ENCODE measurements at places on chromosomes 13 and 19.

DNA sequence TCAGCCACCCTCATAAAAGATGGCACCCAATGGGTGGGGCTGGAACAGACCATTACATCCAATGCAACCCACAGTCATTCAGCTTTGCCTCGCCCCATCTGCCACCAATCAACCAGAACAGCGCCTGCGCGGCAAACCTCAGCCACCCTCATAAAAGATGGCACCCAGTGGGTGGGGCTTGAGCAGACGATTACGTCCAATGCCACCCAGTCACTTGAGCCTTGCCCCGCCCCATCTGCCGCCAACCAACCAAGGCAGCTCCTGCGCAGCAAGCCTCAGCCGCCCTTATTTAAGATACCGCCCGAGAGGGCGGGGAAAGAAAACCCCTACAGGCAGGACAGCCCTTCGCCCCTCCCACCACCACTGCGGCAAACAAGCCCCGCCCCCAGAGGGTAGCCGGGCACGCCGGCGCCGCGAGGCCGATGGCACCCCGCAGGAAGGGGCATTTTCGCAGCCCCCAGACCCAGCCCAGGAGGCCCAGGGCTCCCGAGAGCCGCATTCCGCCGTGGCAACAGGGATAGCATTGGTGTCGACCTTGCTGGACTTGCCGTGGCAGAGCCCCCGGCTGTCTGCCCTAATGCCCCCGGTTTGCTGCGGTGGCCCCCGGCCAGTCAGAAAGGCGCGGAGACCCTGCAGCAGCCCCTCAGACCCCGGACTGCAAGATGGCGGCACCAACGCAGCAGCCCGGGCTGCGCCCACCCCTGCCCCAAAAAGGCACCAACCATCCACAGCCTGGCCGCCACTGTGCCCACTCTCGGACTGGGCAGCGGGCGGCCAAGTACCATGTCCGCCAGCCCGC is 675 bp downstream of the PEG3 start:
- peak; percentile 95 for DNase-seq

GRCh38 chr19:5844456-5845433 is 5.2 kb upstream of the FUT6 start:
- no peak for DNase-seq

DNA sequence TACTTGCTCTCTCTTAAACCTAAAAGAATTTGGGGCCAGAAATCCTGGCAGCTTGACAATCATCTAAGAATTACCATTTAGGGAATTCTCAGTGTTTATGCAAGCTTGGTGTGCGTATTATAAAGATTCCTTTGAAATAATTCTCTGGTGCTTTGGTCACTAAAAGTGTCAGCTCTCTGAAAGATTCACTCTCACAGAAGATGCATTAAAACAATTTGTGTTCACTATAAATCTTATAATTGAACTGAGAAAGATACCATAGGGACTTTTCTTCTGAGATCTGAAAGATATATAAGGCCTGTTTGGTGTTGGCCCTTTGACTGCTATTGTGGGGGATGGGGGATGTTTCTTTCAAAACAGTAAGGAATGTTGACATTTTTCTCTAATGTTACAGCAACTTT is 27.3 kb downstream of the EPSTI1 start:
- no peak for DNase-seq

DNA sequence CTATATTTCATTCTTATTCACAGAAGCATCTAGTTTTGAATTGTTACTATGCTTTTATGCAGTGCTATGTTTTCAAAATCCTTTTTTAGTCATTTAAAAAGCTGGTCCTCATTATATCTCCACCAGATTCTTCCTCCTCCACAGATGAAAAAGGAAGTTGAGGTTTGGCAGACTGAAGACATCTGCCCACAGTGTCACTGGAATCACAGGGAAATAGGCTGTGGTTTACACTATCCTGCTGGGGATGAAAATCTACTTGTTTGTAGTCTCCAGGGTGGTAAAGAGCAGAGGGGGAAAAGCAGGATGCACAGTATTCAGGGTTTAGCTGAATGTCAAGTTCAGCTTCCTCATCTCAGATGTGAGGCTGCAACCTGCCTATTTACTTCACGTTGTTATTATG is 351.2 kb downstream of the DNAJC15 start:
- no peak for DNase-seq

DNA sequence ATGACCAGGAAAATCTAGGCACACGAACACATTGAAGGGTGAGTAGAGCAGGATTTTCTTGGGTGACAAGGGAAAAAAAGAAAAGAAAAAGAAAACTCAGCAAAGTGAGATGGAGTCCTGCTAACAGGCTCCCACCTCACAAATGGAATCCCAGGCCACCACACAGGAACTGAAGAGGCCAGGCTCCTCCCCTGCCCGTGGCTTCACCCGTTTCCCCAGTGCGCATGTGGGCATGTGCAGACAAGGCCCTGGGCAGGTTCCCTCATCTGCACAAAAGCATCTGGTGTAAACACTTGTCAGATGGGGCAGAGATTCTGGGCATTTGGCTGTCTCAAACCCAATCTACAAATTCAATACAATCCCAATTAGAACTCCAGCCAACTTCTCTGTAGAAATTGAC is 24.5 kb downstream of the CFAP97D2 start:
- DNase-seq = no peak

DNA sequence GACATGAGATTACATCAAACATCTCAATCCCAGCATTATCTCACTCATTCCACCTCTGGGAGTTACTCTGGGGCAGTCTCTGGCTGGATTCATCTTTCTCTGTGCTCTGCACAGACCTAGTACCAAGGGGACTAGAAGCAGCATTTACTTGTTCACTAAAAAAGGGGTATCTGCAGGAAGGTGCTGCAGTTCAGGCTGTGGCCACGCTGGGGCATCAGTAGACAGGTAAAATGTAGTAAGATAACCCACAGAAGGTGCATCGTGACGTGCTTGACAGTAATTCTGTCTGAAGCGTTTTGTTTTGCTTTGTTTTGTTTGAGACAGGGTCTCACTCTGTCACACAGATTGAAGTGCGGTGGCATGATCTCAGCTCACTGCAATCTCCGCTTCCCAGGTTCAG is 29.3 kb downstream of the ZNF564 start:
- DNase-seq = no peak

- DNase-seq = no peak
These were observed 330.3 kb upstream of the ARGLU1 start for GRCh38 chr13:106898231-106898630.

GRCh38 chr13:25085125-25085742 is 10.7 kb upstream of the PABPC3 start:
- peak; percentile 45 for DNase-seq

- DNase-seq = no peak
These were observed 83.9 kb downstream of the ING1 start for GRCh38 chr13:110797230-110797877.

DNA sequence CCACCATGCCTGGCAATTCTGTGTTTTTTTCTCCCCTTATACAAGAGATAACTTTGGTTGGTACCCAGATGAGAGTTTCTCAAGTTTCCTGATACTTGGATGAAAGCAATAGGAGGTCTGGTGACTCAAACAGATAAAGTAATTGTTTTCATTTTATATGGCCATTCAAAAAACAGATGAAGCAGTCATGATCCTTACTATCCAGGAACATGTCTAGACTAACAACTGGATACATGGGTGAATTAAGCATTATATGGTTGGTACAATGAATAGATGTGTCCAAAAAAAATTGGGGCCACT is 8.5 kb downstream of the ZNF430 start:
- no peak for DNase-seq

GRCh38 chr13:25943658-25944057 is 108.2 kb downstream of the SHISA2 start:
- no peak for DNase-seq

GRCh38 chr13:111846391-111847159 is 220.4 kb upstream of the SOX1 start:
- no peak for DNase-seq

DNA sequence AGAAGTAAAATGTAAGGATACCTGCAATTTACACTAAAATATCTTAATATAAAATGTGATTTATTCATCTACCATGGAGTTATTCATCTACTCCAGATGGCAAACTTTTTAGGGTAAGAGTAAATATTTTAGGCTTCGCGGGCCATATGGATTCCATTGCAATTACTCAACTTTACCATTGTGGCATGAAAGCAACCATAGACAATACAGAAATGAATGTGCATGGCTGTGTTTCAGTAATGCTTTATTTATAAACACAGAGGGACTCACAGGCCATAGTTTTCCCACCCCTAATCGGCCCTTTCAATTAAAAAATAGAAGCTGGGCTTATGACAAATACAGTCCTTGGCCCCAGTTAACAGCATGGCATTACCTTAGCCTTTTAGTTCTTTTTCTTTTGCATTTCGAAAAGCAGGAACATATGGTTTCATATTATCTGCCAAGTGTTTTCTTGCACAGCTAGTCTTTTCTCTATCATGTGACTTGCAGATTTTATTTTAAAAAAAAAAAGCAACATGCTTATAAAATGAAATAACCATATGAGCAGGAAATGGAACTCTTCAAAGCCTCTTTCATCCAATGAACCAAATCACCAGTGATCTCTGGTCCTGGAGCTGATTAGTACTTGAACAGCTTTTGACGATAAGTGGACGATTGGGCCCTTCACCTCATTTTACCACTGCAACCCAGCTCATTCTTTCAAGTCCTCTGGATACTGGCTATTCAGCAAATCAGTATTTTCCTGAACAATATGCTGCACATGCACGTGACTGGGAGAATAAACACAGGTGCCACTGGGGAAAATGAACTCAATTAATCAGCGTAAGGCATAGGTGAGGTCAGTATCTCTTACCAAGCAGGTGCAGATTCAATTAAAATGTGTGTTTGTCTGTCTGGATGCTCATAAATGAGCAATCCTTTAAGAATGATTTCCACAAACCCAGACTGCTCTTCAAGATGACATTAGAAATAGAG is 63.9 kb downstream of the LHFPL6 start:
- no peak for DNase-seq

DNA sequence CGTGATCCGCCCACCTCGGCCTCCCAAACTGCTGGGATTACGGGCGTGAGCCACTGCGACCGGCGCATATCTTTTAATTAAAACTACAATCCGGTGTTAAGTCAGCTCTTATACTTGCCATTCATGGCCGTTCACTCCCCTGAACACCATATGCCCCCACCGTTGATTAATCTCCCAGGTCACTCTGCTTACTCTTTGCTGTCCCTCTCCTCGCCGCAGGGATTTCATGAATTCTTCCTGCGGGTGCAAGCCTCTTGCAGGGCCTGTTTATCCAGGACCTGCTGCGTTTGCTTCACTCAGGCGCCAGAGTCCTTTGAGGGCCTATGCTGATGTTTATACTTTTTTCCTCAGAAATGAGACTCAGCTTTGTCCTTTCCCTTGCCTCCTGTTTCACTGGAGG is 996 bp downstream of the ERVV-2 start:
- no peak for DNase-seq

- DNase-seq = no peak
These were observed 139.4 kb downstream of the SIPA1L3 start for GRCh38 chr19:38046254-38047048.

DNA sequence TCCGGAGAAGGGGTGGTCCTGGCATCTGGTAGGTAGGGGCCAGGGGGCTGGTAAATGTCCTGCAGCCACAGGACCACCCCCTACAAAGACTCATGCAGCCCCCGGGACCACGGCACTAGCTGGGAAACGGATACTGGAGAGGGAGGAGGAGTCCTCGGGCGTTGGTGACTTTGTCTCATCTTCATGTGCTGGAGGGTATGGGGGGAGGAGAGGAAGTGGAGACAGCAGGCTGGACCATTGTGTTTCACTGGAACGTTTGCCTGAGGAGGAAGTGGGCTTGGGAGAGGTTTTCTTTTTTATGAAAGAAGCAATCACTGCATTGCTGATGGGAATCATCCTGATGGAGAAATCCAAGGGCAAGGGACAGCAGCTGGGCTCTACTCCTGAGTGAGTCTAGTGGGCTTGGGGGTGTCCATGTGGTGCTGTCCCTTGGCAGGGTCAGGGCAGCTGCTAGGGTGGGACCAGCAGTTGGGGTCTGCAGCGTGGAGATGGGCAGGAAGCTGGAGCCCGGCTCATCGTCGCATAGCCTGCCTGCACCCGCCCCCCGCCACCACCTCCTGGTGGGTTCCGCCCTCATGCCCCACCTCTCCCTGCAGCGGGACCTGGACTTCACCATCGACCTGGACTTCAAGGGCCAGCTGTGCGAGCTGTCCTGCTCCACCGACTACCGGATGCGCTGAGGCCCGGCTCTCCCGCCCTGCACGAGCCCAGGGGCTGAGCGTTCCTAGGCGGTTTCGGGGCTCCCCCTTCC is 1.7 kb upstream of the ADM5 start:
- no peak for DNase-seq

DNA sequence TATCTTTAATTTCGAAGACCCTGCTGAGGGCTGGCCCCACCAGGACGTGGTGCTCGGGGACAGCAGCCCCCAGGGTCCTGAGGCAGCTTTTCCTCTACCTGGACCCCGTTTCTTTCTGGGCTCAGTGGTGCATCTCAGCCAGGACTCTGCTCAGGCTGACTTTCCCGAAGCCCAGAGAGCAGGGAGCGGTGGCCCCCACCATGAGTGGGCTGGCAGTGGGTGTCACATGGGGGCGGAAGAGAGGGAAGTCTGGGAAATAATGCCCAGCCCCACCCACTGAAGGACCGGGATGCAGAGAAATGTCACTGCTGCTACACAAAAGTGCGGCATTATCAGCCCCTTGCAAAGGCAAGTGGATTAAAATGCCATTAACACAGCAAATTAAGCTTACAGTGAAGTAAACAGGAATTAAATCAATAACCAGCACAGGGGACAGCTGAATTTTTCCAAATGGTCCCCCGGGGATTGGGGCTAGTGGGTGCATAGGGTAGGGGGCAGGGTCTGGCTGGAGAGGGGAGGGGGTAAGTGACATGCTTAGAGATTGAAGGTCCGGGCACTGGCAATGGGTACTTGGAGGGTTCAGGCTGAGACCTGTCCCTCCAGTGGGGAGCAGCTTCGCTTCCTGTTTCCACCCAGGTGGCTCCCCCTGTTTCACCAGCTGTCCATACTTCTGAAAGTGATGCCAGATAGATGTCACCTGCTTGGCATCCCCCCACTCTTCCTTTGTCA is 177.3 kb downstream of the URI1 start:
- no peak for DNase-seq

- no peak for DNase-seq
These were observed 630 bp downstream of the PNPLA6 start for GRCh38 chr19:7535998-7536695.

DNA sequence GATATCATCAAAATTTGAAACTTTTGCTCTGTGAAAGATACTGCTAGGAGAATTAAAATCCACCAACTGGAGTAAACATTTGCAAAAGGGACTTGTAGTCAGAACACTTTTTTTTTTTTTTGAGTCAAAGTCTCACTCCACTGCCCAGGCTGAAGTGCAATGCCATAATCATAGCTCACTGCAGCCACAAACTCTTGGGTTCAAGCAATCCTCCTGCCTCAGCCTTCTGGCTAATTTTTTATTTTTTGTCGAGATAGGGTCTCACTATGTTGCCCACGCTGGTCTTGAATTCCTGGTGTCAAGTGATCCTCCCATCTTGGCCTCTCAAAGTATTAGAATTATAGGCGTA is 9.7 kb downstream of the ELAVL1 start:
- DNase-seq = no peak

DNA sequence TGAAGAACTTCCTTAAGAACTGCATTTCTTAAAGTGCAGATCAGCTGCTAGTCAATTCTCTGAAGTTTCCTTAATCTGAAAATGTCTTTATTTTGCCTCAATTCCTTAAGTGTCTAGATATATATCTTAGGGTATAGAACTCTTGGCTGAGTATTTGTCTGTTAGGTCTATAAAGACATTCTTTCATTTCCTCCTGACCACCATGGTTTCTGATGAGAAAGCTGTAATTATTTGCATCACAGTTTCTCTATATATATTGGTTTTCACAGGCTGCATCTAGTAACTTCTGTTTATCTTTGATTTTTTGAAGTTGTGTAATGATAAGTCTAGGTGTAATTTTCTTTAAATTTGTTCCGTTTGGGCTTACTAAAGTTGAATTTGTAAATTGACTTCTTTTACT is 15.2 kb downstream of the NDFIP2 start:
- no peak for DNase-seq

Measured in left kidney (tissue), 8 donors.